NCI-H1436 (cell line): ENCODE measurements at places on chromosomes 3 and 15.

GRCh38 chr3:130426206-130426605 lies 80.7 kb downstream of the COL6A5 start:
- DNase-seq: no peak

DNA sequence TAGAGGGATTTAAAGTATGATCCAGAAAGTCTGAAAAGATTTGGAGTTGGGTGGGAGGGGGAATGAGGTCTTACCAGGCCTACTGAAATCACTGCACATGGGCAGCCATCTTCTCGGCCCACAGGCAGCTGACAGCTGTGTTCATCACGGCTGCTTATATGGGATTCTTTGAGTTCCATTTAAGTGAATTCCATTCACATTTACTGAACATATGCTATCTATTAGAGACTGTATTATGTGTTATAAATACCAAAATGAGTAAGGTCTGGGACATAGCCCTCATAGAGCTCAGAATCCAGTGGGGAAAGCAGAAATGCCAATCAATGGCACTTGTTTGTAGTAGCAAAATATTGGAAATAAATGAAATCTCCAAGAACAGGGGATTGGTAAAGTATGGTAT lies 91.1 kb downstream of the TRIM42 start:
- no peak for DNase-seq

- DNase-seq: no peak
Measured at GRCh38 chr15:74060251-74060650, 22.1 kb downstream of the GOLGA6A start.

- DNase-seq: no peak
Measured at GRCh38 chr15:39312984-39313383, 267.9 kb upstream of the THBS1 start.

DNA sequence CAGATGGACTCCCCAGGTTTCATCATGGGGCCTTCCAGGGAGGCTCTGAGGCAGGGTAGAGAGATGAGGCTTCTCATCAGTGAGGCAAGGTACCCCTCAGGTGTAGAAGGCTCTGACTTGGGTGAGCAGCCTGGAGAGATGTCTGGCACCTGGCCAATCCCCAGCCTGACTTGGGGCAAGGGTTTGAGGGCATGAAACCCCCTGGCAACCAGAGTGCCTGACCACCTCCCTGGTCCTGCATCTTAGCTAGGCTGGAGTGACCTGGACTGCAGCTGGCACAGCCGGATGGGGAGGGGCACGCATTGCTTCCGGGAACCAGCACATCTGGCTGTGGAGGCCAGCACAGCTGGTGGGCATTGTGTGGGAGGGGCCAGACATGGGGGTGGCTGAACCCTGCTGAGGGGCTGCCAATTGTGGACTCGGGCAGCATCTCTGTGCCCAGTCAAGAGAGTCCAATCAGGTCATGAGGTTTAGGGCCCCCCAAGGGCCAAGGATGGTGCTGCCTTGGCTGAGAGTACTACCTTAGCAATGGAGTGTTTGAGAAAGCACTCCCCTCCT lies 1.9 kb downstream of the ZBTB47 start:
- DNase-seq: no peak

DNA sequence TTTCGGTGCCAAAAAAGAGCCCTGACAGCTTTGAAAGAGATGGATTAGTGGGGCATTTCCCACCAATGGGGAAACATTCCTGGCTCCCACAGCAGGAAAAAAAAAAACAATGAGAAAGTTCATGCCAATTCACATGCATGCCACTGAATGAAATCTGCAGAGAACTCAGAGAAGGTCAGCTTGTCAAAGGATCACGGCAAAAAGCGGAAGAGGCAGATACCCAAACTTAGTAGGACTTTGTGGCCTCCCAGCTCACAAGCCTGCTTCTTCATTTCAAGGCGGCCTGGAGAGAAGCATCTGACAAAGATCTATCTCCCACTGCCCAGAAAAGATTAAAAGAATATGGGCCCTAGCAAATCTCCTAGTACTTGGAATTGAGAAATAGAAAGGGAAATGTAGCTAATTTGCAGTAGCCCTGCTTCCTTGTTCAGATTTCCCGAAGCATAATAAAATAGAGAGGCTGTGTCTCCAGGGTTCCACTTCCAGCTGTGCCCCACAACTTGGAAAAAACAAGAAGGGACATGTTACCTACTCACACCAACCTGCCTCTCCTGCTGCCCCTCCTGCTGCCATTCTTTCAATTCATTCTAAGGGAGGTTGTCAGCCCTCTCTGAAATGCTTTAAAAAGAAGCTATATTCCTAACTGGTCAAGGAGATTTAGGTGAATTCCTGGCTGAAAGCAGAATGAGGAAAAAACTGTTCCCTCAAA lies 170.4 kb downstream of the FHIT start:
- DNase-seq: no peak

DNA sequence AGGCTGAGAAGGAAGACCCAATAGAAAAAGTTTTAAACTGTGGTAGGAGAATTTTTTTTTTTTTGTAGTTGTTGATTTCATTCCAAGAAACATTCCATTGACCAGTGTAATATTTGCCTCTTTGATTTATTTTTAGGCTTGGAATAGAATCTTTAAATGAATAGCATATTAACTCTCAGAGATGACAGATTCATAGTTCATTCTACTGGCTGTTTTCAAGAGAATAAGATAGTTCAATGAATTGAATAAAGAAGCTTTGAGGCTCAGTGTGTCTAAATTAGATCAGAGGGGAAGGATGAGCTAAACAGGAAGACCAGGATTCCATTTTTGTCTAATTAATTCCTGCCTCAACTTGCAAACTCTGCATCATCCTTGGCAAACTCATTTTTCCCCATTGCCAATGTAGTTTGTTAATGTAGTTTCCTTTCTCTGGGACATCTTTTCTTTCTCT lies 98.4 kb downstream of the NAALADL2 start:
- DNase-seq: no peak

GRCh38 chr3:24514119-24514518 lies 19.5 kb upstream of the THRB start:
- DNase-seq: no peak

GRCh38 chr3:81838457-81838856 lies 77.0 kb upstream of the GBE1 start:
- DNase-seq: no peak

DNA sequence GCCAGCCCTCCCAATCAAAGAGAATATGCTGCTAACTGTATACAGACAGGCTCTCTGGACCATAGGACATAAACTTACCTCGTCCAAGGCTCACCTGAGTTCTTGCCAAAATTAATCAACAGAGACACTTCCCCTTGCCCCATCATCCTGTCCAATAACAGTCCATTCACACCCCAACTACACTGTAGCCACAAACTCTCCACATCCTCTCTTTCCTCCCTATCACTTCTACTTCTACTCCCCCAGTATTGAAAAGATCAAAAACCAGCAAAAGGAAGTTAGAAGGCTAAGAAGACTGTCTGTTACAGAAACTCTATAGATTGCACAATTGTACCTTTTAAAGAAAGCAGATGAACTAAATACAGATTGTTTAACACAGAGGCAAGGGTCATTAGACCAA lies 133.5 kb upstream of the STT3B start:
- no peak for DNase-seq

DNA sequence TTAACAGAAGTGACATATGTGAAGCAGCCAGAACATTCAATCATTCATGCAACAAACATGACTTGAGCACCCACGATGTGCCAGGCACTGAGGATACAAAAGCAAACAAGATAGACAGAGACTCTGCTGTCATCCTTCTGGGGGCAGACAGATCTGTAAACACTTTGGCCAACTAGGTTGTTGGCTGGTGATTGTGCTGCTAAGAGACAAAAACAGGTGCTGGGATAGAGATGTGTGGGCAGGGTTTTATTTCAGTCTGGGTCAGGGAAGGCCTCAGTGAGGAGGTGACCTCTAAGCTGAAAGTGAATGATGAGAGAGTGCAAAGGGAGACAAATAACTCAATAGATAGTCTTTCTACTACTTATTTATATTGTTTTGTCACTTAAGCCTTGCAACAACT lies 147.0 kb upstream of the VEPH1 start:
- DNase-seq: no peak

DNA sequence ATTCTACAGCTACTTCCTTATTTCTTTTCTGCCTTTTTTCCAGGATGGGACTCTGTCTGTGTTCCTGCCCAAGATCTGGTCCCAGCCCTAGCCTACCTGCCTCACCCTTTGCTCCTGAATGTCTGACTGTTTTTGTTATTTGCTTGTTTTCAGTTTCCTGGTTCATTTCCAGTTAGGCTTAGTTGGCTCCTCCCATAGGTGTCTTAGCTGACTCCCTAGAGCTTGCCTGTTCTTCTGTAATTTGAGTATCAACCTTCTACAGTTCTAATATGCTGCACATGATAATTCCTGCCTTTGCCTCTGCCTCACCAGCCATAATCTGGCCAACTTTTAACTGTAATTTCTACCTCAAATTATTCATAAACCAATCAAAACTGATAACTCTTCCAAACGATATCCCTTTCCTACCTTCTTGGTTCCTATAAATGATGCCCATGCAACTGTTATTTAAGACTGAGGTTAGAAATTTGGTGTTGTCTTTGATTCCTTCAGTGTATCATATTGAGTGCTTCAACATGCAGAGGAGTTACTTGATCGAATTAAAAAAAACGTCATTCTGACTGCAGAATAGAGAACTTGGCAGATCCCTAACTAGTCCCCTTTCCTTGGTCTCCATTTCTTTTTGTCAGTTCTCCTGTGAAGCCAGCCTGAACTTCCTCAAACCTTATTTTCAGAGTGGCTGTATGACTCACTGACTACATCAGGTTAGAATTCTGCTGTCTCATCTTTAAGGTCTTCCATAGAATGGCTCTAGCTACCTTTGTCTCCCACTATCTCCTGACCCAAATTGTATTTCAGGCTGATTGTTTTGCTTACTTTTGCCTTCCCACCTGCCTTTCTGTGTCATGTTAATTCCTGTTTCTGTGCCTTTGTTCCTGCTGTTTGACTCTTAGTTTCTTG lies 8.4 kb downstream of the GOLM2 start:
- peak; percentile 34 for DNase-seq

- DNase-seq: no peak
Measured at GRCh38 chr3:134148534-134148933, 102.1 kb downstream of the RYK start.

GRCh38 chr3:107845380-107846278 lies 245.2 kb downstream of the CD47 start:
- DNase-seq: no peak

- DNase-seq: no peak
Measured at GRCh38 chr3:38597502-38598060, 51.9 kb downstream of the SCN5A start.

GRCh38 chr3:188000361-188000861 lies 153.5 kb upstream of the LPP start:
- DNase-seq: peak; percentile 31
